ENCODE measurements at places on chromosomes 5 and 9.

- no peak for DNase-seq
Observed at GRCh38 chr5:44911501-44911900, 102.8 kb downstream of the MRPS30 start.

DNA sequence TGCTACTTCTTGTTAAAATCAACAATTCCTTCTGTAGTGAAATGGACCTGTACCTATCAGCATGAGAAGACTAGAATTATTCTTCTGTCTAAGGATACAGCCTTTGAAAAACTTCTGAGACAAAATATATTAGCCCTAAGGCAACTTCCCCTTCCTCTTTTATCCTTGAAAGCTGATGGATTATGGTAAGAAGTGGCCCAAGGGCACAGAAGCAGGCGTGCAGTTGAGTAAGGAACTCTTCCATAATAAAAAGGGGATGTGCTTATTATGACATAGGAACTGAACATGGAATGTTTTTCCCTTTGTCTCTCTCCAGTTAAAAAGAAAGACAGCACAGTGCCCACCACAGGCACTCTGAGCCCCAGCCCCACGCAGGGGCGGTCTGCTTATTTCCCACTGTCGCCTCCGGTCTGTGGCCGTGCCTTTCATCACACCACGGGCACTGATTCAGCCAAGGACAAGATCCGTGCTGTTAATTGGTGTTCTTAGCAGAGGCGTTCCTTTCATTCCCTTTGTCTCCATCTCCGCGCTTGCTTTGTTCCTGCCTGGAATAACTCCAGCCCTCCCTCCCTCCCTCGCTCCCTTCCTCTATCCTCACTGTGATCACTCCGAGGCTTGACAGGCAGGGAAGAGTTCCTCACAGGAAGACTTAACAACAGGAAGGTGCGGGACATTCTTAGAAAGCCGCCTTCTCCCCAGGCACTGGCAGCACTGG, 135.9 kb upstream of the OTULINL start:
- no peak for DNase-seq

DNA sequence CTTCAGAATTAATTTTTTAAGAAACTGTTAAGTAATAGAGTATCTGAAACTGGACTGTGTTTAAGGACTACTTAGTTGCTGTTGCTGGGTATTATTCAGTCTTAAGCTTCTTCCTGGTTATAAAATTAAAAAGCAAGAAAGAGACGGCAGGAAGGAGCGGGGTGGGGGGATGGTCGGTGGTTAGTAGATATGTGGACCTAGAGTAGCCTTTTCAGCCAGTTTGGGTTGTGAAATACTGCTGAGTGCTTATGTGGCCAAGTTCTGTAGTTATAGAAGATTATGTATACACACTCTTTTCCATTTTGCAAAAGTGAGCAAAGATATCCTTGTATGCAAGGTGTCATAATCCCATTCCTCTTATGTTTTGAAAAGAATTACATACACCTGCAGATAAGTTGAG, 28.5 kb downstream of the TRIO start:
- no peak for DNase-seq

GRCh38 chr5:169762338-169763095, 125.4 kb downstream of the DOCK2 start:
- DNase-seq = no peak

DNA sequence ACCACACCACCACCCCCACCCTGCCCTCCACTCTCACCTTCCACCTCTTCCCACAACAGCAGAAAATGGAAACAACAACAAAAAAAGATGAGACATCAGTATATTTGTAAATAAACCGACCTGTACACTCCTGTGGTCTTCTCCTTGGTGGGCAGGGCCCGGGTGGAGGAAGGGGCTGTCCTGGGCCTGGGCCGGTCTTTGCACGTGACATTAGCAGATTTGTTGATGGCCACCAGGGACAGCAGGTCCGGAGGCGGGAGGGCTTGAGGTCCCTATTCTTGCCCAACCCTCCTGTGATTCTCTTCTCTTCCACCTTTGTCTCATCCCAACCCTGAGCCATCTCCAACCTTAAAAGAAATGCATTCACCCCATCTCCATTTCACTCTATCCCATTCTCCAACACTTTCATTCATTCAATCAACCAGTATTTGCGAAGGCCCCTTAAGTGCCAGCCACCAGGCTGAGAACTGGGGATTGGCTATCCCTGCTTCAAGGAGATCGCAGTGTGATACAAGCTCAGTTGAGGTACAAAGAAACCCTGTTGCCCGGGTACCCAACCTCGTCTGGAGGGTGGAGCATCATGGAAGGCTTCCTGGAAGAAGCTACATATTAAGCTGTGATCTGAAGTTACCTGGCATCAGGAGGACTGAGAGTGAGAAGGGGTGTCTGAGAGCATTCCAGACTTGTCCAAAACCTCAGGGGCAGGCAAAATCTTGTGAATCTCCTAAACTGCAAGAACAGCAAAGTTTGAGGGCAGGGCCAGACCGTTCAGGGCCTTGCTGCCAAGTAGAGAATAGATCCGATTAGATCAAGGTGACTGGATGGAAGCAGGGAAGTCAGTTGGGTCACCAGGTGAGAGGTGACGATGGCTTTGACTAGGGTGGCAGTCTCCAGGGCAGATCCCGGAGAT, 87.4 kb downstream of the LMX1B start:
- no peak for DNase-seq

DNA sequence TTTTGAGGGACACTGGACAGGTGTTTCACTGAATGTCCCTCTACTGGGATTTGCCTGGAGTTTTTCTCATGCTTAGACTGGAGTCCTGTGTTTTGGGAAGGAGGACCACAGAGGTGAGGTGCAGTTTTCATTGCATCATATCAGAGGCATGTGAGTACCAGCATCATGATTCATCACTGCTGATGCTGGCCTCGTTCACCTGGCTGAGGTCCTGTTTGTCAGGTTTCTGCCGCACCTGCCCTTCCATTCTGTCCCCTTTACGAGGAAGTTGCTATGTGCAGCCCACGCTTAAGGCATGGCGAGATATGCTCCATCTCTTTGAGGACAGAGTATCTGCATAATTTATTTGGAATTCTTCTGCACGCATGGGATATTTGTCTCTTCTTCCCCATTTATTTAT, 162.1 kb downstream of the TENT4A start:
- DNase-seq = no peak

DNA sequence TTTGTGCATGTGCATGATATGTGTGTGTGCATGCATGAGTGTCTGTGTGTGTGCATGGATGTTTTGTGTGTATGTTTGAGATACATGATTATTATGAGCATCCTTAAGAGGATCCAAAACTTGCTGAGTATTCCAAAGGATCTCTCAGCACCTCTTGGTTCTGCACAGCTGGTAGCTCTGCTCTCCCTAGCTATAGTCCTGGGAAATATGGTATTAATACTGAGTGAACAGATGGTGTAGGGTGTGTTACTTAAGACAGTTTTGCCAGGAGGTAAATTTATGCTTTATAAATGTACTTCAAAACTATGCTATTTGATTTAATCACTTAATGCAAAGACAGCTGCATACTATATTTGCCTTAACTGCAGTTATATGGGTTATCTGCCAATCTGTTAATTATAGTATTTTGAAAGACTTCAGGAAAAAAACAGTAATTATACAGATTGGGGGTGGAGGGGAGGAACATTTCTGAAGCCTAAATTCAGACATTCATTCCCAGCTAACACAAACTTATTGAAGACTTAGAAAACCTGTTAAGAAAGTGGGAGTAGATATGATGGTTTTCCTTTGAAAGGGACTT, 215.5 kb downstream of the MPDZ start:
- no peak for DNase-seq

DNA sequence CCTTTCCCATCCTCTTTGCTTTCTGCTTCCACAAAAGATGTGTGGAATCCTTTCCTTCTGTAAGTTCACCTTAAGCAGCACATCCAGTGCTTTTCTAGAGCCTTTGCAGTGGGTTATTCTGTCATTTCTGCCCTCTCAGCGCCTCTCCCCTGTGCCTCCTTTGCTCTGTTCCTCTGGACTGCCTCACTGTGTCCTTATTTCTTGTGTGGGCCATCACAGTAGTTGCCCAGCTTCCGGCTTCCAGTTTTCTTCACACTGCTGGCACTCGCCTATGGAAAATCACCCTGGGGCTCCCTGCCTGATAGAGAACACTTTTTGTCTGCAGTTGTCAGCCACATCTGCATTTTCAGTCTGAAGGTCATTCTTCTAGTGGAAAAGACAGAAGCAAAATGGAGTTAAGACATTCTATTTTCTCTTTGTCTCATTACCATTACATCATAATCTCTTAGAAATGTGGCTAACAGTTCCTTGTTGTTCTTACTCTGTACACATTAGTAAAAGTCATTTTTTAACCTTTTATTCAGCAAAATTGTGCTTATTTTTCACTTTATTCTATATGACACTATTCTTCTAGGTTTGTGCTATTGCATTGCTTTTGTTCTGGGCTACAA, 64.1 kb upstream of the ZNF608 start:
- no peak for DNase-seq

- DNase-seq = no peak
Observed at GRCh38 chr5:138748630-138749081, 4.6 kb upstream of the CTNNA1 start.

DNA sequence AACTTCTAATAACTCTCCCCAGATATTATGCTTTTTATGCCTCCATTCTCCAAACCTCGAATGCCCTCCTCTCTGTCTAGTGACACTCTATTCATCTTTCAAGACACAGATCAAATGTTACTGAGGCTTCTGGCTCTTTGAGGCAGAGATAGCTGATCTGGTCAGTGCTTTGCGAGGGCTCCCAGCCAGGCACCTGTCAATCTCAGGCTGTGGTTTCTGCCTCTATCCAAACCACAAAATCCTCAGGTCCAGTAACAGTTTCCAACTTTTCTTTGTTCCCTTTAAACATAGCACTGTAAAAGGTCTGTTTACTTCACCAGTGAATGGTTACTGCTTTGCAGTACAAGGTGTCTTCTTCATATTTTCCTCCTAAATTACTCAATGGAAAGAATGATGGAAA, 11.5 kb upstream of the STK32A start:
- DNase-seq = no peak

GRCh38 chr9:16139774-16140173, 586.9 kb downstream of the CCDC171 start:
- no peak for DNase-seq

GRCh38 chr5:40210694-40211093, 469.0 kb upstream of the PTGER4 start:
- DNase-seq = no peak

- no peak for DNase-seq
Observed at GRCh38 chr5:177085985-177086653, 596 bp upstream of the FGFR4 start.

DNA sequence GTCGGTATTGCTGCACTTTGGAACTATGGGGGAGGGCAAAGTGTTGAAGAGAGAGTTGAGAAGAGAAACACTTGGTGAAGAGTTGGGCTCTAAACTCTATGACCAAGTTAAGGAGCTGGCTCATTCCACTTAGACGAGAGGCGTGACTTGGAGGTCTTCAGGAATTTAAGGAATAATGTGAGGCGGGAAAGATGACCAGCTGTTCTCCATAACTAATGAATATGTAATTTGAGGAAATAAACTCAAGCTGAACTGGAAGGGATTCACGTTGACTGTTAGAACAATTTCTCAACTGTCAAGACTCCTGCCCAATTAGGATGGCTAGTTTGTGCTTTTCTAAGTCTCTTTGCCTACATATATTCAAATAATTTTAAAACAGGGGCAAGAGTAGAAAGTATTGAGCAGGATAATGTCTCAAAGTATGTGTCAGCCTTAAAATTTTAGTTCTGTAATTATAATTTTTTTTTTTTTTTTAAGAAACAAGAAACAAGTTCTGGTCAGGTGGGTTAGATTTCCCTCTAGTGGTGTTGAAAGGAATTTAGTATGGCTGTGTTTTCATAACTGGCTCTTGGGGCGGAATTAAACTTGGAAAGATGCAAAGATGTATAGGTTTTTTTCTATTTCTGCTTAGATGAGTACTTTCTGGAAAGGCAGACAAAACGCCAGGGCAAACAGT, 33.4 kb downstream of the TMEM252 start:
- DNase-seq = no peak
